ENCODE measurements at places on chromosomes 3 and 15. TPM values are rescaled to one million over a fixed set of nuclear protein-coding genes. Genes with fewer than 3 reads are reported as not detected.

Gene KIF7
- 0.60 TPM for total RNA-seq

Gene RBM6
- total RNA-seq, result 32.0 TPM

Gene TRIM42
- not detected for total RNA-seq

Gene C3orf49
- not detected for total RNA-seq

Gene FOXB1
- total RNA-seq, result not detected

Gene CASR
- total RNA-seq, result not detected

Data from esophagus mucosa (tissue), 1 donor.